IMR-90 (cell line): ENCODE measurements at places on chromosomes 12 and 14. TPM values are rescaled to one million over a fixed set of nuclear protein-coding genes. Genes with fewer than 3 reads are reported as not detected.

- DNase-seq, result no peak
These were observed 888 bp downstream of the CCDC88C start for GRCh38 chr14:91416744-91417119.

- no peak for DNase-seq
These were observed 331.6 kb upstream of the STXBP6 start for GRCh38 chr14:25381498-25381897.

- no peak for DNase-seq
These were observed 126.0 kb downstream of the NTF3 start for GRCh38 chr12:5557906-5558305.

GRCh38 chr14:22718091-22718490, 48.4 kb upstream of the OXA1L start:
- no peak for DNase-seq

The NTN4 gene
- 38.6 and 56.6 TPM in 2 replicates for total RNA-seq
